Activated CD4-positive, alpha-beta memory T cell treated with anti-CD3 and anti-CD28 coated beads, Interleukin-2, amount 10 ng/mL, durations not matched to agents 7 days and 5 days (primary cell): ENCODE measurements at places on chromosomes 4 and X.
A peak's percentile ranks its signal among the peaks of the same experiment; 100 is the strongest.

DNA sequence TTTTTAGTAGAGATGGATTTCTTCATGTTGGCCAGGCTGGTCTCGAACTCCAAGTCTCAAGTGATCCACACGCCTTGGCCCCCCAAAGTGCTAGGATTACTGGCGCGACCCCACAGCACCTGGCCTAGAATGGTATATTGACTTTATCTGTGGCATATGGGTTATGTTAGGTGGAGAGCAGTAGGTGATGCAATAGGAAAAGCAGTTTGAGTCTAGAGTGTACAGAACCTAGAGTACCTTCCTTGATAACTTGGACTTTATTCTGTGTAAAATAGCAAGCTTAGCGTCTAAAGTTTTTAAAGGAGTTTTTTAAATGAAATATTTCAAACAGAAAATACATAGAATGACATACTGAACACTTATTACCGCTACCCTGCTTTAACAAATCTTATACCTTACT, 312.0 kb upstream of the ZCCHC13 start:
- DNase-seq: no peak

DNA sequence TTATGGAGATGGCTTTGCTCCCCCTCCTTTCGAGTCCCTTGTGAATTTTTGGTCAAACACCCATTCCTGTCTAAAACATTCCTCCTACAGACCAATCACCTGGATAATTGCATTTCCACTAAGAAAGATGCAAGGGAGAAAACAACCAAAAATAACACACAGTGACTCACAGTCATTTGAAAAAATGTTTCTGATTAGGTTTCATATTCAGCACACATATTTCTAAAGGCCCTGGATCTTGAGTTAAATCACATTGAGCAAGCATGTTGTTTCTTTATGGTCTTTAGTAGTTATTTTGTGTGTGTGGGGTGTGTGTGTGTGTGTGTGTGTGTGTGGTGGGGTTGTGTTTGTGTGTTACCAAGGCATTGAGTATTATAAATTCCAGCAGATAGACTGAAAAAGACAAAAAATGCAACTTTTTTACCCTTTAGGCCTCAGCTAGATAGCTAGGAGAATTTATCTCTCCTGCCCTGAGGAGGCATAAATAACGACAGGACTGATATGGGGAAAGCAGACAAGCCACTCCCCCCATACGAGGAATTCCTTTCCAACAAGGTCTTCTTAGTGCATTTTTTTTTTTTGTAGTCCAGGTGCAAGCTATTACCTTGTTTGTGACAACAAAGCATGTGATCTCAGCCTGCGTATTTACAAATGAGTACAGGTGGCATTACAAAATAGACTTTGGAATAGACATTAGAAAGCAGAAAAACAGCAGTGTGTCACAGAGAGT, 265.4 kb upstream of the ADGRL3 start:
- no peak for DNase-seq

DNA sequence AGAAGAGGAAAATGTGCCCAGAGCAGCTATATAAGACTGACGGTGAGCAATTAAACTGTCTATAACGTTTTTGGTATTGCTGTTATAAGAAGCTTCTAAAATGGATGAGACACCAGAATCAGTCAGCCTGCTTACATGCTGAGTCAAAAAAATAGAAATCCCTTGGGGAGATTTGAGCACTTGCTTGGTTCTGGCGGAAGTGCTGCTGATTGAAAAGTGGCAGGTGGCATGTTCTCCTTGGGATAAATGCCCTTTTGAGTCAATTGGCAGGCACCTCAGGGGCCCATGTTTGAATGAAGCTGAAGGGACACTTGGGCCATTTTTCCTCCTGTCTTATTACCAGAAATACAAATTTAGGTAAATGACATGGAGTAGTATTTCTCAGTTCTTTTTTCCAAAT, 148.7 kb downstream of the PTCHD1 start:
- no peak for DNase-seq

DNA sequence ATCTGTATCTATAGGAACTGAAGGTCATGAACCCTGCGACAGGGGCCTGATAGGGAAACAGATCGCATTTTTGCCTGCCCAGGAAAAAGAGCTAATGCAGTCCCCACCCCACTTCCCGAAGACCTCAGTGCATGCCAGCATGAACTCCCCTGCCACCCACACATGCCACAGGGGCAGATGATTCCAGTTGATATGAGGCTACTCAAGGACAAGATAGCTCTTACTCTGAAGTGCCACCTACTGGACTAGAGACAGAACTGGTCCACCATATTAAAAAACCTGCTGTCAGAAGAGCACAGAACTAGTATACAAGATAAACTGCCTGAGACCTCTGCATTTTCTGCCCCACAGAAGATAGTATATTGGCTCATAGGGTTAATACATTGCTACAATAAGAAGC, 68.0 kb downstream of the YIPF7 start:
- DNase-seq: no peak

DNA sequence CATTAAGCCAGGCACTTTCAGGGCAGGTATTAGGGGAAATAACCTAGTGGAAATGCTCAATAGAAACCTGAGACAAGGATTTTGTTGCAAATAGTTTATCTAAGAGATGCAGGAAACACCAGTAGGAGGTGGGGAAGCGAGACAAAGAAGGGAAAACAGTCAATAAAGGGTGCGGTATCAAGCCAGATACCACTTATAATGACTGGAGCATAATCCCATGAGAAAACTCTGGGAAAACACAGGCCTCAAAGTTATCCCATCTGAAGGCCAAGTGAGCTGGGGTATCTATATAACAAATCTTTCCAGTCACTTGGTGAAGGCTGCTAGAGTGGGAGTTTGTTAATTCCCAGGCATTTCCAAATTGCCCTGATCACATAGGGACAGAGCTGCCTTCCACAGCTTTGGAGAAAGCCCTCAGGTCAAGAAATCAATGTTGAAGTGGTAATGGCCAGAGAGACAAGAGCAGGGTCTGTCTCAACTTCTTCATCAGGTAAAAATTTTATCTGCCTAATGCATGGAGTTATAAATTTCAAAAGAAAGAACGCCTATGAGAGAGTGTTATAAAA, 9.8 kb upstream of the HMGB2 start:
- no peak for DNase-seq

GRCh38 chr4:56316011-56316650, 71.2 kb downstream of the AASDH start:
- DNase-seq: no peak

- DNase-seq: no peak
Measured at GRCh38 chr4:129326571-129327460, 230.9 kb downstream of the C4orf33 start.

- no peak for DNase-seq
Measured at GRCh38 chr4:65918872-65919271, 248.6 kb upstream of the EPHA5 start.

DNA sequence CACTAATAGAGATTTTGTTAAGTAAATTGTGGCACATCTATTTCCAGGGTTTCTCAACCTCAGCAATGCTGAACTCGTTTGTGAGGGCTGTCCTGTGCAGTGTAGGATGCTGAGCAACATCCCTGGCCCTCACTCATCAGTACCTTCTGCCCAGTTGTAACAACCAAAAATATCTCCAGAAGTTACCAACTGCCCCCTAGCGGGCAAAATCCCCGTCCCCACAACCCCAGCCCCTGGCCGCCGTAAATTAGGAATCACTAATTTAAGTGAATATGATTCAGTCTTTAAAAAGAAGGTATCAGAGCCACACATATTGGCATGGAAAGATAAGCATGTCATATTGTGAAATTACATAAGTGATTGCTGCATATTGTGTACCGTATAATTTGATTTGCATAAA, 123.4 kb downstream of the ASB9 start:
- DNase-seq: no peak

- no peak for DNase-seq
Measured at GRCh38 chr4:190020790-190021717, 6.0 kb downstream of the FRG2 start.

DNA sequence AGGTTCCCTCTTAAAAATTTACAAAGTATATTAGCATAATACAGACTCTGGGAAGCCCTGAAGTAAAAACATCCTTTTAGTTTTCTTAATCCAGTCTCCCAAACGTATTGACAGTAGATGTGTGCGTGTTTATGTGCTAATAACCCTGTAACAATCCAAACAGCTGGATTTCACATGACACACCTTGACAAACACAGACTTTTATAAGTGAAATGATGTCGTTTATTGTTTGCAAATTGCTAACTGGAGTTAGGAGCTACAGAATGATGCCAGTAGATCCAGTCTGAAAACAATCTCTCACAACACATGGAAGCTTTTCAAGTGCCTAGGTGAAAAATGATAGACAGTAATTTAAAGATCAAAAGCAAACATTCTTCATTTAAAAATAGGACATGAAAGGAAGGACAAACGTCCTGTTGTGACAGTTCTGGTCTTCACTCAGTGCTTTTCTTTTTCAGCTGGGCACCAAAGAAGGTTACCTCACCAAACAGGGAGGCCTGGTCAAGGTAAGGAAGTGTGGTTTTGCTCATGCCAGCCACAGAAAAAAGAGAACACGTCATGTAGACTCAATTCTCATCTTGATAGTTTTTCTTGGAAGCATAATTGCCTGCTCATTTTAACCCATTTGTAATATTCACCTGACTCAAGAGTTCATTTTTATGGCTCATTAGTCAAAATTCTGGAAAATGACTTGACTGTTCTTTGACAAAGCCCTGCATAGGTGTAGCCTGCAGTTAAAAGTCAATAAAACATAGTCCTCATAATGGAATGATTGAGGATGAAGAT, 32.9 kb downstream of the LAMTOR3 start:
- DNase-seq: peak; percentile 39

DNA sequence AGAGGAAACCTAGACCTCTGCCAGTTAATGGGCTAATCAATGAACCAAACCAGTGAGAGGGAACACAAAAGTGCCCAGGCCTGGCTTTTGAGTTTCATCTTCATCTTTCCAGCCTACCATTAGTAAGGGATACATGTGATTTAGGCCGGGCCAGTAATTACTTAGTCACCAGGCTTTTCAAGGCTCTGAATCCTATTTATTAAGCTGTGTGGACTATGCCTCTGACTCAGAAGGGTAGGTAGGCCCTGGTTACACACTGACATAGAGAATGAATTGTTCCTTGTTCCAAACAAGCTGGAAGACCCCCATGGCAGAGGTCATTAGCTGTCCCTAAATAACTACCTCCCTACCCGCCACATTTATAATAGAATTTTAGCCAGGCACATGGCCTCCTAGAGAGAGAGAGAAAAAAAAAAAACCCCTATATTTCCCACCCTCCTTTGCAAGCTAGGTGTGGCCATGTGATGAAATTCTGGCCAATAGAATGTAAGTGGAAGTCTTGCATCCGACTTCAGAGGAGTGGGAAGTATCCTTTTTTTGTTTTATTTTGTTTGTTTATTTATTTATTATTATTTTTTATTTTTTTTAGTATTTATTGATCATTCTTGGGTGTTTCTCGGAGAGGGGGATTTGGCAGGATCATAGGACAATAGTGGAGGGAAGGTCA, 112.3 kb upstream of the BCOR start:
- no peak for DNase-seq

GRCh38 chr4:86615501-86615900, 21.4 kb downstream of the PTPN13 start:
- no peak for DNase-seq

GRCh38 chr4:183503497-183504063, 1.3 kb upstream of the ING2 start:
- no peak for DNase-seq

- no peak for DNase-seq
Measured at GRCh38 chr4:146112389-146112788, 63.1 kb upstream of the LSM6 start.

DNA sequence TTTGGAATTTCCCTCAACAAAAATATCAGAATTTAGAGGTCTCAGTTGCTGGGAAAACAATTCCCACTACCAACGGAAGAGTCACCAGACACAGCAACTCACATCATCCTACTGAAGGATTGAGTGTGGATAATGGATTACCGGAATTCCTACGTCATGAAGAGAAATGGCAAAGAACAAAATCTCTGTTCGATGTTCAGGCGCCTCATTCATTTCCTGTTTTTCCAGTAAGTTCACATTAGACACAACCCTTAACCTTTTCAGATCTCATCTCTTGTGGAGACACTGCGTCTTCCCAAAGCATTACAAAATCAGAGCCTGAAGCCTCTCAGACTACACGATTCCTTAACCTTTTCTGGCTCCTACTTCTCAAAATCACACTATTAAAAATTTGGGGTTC, 58.5 kb upstream of the CPEB2 start:
- DNase-seq: no peak

DNA sequence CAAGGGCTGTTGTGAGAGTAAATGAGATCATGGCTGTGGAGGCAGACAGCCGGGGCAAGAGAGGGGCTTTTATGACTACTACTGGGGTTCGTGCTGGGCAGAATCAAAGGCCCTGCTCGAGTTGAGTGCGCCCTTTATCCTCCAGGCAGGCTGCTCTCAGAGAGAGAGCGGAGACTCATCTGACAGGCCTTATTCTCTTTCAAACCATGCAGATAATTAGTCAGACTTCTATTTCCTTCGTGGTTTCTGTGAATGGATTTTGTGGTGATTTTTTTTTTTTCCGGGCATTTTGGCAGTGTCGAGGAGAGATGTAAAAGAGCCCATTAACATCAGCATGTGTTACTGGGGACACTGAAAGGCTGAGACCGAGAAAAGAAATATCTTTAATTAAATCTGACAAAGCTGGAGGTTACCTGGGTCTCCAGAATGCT, 73.6 kb downstream of the MED28 start:
- no peak for DNase-seq

DNA sequence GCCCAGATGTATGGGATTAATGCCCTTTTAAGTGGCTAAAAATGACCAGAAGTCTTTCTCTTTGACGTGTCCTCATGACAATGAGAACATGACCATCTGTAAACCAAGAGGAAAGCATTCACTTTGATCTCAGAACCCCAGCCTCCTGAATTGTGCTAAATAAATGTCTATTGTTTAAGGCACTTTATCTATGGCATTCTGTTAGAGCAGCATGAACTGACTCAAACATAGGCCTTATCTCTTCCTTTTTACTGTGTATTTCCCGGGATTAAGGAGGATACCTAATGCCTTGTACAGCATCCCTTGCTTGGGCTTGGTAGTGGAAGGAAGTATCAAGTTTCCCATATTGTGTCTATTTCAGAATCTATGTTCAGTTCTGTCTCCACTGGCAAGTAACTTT, 47.2 kb upstream of the HS3ST1 start:
- DNase-seq: no peak

DNA sequence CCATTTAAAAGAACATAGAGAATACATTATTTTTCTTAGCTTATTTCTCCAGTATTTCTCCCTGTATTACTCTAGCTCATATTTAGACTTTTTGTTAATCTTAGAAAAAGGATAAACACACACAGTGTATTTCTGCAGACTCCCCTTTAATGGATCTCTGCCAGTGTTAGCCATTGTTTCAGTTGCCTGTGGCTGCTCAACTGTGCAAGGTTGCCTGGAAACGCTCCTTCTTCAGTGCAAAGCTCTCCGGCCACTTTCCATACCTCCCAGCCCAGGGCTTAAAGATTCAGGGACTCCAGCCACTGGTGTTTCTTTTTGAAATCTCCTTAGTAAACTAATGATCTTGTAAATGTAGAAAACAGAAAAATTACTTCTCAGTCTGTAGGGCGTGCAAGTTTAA, 104.9 kb downstream of the SLIT2 start:
- DNase-seq: no peak

DNA sequence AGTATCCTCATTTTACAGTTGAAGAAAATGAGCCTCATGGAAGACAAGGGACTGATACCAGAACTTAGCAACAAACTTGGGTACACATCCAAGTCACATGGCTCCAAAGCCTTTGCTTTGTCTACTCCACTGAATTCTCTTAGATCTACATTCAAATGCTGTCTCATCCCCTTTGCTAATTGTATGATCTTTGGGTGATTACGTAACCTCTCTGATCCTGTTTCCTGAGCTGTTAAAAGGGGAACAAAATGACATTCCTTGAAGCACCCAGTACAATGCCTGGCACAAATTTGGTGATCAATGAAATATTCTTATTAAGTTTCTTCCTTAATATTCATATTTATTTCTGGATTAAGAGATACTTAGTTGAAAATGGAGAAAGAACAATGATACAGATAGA, 5.9 kb upstream of the HPGD start:
- no peak for DNase-seq
